NCI-H1694 treated with DMSO at 0.1 percent for 48 hours (cell line): ENCODE measurements at places on chromosomes 16 and 17.

DNA sequence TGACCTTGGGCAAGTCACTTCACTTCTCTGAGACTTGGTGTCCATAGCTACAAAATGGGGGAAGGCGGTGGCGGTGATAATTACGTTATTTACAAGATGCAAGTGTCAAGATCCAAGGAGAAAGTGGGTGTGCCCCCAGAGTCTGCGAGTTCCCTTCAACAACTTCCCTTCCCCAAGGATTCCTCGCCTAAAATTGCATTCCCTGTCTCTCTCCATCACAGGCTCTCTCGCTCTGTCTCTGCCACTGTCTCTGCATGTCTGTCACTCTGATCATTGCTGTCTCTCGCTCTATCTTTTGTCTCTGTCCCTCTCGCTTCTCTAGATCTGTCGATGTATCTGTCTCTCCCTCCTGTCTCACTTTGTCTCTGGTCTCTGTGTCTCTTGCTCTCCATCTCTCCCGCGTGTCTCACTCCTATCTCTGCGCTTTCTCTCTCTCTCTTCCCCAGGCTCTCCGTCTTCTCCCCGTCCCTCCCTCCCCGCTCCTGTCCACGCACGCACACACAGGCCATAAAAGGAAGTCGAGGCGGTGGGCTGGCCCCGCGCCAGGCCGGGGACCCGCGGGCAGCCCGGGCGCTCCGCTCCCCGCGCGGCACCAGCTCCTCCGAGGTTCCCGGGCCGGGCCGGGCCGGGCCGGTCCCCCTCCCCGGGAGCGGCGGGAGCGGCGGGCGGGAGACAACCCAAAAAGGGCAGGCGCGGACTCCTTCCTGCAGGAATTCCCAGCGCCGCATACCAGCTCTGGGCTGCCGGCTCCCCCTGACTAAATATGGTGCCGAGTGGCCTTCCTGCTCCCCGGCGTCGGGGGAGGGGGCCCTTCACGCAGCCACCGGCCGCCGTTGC is 1.1 kb upstream of the MYH11 start:
- DNase-seq: no peak

DNA sequence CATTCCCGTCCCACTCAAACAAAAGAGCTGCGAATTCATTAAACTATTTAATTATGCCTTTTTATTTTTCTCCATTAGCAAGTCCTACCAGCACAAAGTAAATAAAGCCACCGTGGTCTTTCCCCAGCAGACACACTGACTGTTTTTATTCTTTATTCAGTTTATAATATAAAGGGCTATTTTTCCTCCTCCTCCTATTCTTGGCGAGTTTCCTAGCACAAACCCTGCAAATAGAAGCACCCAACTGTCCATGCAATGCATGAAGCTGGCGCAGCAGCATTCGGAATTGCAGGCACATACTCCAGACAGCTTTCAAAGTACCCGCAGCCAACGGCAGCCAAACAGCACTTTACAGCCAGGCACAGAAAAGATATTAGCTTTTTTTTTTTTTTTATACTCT is 583.4 kb upstream of the PSMD7 start:
- DNase-seq: peak; percentile 63

GRCh38 chr16:86355531-86355930 is 154.8 kb upstream of the FOXF1 start:
- DNase-seq: no peak

GRCh38 chr17:27945333-27945616 is 52.1 kb upstream of the LYRM9 start:
- no peak for DNase-seq

GRCh38 chr16:4067262-4068001 is 48.8 kb downstream of the ADCY9 start:
- DNase-seq: no peak

DNA sequence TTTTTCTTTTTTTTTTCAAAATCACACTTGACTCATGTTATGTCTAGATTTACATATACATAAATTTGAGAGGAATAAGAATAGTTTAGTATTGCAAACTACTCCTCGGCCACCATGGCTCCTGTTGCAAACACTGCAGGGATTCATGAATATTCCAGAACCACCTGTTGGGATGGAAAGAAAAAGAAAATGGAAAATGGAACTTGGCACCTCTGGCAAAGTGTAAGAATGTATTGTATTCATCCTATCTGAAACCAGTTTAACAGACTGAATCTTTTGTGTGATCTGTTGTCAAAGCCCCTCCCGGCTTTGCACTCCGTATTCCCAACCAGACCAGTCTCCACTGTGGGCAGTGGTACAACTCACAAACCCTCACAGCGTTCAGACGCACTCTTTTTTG is 124.4 kb downstream of the SPECC1 start:
- DNase-seq: no peak

DNA sequence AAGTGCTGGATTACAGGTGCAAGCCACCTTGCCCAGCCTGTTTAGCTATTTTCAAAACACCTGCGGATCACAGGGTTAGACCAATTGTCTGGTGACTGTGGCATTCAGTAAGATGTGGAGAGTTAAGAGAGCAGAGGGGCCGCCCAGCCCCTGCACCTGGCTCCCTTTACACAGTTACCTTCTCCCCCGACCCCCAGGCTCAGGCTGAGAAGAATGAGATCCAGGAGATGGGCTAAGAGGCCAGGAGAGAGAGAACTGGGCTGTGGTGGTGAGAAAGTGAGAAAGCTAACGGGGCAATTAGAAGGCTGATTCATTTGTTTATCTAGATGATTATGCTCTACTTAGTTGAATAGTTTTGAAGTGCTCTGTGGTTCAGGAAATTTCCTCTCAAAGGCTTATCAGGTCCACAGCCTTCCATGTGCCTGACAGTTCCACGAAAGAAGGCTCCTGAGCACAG is 67.8 kb upstream of the AXIN2 start:
- DNase-seq: no peak

DNA sequence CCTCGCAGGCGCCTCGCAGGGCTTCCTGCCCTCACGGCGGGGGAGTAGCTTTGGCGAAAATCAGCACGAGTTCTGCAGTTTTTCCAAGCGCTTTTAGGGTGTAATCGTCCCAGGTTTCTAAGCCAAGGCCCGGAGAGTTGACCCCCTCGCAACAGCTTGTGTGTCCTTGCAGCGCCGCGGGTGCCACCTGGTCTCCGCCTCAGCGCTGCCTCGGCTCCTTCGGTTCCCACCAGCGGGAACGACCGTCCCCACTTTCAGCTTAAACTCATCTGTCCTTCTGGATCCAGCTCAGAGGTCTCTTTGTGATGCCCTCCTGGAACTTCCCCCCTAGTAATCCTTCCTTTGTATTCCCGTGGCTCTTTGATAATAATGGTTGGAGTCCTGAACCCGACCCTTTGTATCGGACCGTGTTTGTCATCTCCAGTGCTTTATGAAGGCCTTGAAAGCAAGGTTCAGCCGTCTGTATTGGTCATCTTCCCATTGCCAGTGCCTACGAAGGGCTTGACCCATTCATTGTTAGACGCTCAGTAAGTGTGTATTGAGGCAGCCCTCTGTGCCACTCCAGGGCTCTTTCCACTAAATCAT is 858 bp upstream of the SMARCE1 start:
- DNase-seq: no peak

- no peak for DNase-seq
Measured at GRCh38 chr17:1329745-1330343, 50.4 kb downstream of the TRARG1 start.

DNA sequence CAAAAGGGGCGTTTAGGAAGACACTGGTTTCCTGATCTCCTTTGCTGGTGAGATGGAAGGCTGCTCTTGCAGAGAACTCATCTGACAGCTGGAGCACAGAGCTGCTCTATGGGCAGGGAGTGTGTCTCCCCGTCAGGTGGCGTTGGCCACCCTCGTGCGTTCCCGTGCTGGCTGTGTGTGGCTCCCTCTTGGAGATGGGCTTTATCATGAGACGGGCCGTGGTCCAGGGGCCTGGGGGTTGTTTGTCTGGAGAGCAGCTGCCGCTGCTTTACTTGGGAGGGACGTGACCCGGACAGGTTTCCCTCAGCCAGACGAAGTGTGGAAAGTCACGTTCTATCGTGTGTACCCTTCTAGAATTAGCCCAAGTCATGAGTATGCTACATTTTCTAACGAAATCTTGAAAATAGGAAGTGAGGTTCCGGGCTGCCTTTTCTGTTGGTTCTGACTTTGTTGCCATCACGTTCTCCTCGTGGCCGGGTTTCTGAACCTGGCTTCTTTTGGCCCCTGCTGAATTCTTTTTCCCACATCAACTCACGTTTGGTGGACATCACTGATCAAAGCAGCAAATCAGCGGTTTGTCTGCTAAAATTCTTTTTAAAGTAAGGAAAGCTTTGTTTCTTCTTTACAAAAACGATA is 105.6 kb upstream of the CHMP6 start:
- no peak for DNase-seq

- no peak for DNase-seq
Measured at GRCh38 chr17:44071198-44071520, 624 bp downstream of the G6PC3 start.

DNA sequence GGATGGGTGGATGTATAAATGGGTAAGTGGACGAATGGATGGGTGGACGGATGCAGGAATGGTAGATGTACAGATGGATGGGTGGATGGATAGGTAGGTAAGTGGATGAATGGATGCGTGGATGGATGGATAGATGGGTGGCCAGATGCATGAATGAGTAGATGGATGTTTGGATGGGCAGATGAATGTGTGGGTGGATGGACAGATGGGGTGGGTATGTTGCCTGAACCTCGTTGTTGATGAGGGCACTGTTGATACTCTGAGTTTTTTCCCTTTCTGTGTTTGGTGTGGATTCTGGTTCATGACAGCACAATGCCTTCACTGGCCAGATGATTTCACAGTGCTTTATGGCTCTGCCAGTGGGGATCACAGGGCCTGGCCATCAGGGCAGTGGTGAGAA is 208.3 kb downstream of the NPIPB11 start:
- no peak for DNase-seq

- peak; percentile 10 for DNase-seq
Measured at GRCh38 chr17:48814504-48814903, 2.5 kb downstream of the TTLL6 start.

DNA sequence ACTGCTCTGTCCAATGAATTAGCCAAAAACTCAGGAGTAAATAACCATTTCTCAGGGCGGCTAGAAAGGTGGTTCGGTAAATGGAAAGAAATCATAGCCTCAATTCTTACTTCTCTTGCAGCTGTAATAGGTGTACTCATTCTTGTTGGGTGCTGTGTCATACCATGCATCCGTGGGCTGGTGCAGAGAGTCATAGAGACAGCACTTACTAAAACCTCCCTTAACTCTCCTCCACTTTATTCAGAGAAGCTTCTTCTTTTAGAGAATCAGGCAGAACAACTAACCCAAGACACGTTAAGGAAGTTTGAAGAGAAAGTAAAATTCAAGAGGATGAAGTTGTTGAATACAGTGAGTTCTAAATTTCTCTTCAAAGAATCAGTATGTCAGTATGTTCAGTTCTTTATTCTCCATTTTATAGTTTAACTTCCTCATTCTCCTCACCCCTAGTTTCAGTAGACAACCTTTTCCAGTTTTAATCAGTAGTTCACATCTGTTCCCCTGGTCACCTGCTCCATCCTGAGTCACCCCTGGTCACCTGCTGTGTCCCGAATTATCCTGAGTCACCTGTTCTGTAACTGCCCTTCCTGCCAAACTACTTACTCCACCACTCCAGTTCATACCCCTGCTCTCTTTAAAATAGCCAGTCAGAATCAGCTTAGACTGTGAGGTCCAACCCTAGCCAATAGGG is 85.9 kb downstream of the EMP2 start:
- no peak for DNase-seq

DNA sequence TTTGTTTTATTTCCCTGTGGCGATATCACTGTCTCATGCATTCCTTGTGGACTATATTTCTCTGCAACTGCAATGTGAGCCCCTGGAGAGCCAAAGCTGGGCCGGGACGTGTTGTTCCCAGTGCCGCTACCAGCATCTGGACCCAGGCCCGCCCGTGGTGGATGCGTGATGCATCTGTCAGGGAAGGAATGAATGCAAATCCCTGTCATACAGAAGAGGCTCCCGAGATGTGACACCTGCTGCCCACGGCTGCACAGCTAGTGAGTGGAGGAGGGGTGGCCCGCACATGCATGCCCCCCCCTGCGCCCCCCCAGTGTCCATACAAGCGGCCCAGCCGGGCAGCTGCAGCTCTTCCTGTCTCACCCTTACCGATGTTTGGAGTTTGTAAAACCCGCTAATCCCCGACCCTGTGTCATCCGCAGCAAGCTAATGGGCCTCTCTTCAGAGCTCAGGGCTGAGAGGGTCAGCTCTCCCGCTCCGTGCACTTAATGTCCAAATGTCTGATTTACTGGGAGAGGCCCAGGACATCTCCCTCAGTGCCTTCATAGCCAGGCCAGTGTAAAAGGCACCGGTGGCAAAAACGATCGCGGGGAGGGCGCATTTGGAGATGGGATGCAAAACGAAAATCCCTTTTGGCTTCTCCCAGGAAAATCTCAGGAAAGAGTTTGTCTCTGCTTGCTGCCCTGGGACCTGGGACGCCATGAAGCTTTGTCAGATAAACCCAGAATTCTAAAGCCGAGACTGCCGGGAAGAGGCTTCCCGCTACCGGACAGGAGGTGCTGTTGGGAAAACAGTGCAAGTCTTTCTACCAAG is 91.8 kb downstream of the FOXL1 start:
- no peak for DNase-seq

DNA sequence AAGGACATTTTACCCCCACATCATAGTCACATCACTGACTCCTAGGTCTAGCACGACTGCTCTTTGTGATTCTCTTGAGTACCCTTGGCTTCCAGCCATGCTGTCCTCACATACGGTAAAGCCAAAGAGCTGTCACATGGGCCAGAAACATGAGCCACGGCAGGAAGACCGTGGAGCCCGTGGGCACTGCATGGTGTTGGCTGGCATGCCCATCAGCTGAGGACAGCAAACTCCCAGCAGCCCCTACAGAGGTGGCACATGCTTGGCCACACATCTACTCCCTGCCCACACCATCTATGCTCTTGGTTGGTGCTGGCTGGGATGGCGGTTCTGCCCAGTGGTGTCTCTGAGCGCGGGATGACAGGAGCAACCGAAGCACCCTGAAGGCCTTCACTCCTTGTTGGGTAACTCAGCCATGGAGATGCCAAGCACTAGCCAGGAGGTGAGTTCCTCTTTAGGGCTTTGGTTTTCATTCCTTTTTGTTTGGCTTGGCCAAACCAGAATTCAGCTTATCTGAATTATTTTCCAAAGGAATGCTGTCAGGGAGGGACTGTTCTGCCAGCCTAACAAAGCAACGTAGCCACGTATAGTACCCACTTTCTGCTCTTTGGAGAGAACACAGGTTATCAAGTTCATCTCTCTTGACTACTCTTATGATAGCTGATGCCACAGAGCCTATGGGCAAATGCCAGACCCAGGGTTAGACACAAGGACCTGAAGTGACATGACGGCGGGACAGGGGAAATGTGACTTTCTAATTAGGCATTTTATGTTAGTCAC is 10.0 kb downstream of the TNFAIP1 start:
- no peak for DNase-seq

GRCh38 chr16:75311383-75311938 is 60.0 kb upstream of the BCAR1 start:
- DNase-seq: no peak

- DNase-seq: no peak
Measured at GRCh38 chr16:84765616-84766580, 53.9 kb upstream of the CRISPLD2 start.

GRCh38 chr17:47649972-47650524 is 329 bp downstream of the KPNB1 start:
- peak; percentile 60 for DNase-seq
